ENCODE measurements at places on chromosomes 11 and 22.

DNA sequence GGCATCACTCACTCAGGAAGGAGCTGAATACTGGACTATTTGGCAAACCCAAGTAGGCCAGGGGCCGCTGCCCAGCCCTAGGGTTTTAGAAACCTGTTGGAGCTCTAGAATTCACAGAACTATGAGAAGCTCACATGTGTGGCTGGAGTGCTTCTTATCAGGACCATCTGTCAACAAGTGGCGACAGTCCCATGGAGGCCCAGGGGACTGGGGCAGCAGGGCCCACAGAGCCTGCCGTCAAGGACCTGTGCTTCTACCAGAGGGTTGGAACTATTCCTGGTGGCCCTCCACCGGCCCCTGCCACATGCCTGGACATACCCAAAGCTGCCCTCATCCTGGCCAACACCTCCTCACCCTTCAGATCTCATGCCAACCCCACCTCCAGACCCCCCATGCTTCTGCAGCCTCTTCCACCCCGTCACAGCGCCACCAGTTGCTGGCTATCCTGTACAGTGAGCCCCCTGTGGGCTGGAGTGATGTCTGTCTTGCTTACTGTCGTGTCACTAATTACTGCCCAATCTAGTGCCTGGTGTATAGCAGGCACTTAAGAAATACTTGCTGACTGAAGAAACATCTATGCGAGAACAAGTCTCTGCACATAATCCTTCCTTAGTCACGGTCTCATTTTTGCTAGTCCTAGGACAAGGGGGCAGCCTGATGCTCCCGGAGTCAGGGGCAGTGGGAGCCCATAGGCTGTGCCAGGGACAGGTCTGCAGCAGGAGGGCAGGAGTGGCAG lies 27.2 kb upstream of the RASL10A start:
- DNase-seq, result no peak

GRCh38 chr22:24007253-24008021 lies 2.2 kb upstream of the GSTT4 start:
- DNase-seq, result no peak

DNA sequence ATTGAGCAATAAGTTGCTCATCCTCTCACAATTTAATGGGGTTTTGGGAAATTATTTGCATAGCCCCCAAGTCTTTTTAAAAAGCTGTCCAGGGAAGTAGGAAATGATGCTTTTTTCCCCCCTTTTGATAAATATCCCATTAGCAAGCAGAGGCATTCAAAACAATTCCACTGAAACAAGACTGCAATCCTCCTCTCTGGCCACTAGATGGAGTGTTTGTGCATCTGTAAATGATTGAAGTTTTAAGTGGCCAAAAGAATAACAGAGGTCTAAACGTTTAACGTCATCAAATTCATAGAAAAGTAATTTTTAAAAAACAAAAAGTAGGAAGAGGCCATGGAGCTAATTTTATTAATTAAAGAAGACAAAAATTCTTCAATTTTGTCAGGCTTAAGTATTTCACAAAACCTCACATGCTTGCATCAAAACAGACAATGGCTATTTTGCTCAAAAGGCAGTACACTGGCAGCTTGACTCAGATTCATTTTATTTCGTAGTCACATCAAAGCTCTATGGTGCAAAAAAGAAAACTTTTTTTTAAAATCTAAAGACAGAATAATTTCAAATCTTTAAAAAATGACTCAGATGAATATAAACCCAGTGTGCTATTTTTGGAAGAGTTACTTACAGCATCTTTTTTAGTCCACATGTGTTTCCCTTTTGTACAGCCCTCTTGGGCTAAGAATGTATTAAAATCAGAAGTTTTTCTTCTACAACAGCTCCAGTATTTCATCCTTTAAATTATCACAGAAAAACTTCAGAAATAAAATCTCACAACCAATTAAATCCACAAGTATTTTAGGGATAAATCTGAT lies 17.8 kb downstream of the CHORDC1 start:
- DNase-seq, result no peak

DNA sequence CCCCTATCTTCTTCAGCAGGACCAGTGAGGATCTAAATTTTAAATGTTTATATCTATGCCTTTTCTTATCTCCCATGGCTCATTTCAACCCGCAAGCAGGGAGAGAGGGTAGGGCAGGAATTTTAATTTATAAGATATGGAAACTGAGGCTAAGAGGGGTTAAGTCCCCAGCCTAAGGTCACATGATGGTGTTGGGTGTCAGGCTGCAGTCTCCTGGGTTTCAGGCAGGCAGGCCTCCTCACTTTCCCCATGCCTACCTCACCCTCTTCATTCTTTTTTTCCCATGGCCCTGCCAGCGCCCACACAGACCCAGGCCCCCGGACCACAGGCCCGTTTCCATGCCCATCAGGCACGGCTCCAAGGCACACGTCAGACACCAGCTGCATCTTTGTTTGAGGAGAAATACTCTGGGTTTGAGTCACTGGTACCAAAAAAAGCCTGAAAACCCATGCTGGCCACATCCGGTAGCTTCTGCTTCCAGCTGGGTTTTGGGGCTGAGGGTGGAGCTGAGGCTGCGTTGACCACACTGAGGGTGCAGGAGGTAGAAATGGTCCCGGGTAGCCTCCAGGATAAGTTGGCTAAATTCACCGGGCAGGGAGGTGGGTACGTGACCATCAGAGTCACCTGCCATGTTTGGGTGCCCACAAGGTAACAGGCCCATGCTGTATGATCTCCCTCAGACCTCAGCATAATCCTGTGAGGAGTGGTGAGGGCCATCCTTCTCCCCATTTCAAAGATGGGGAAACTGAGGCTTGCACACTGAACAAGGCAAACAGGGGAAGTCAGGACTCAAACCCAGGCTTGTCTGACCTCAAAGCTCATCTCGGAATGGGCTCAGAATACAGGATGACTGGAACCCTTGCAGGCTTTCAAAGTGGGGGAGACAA lies 7.5 kb downstream of the CRYBB1 start:
- DNase-seq, result no peak

DNA sequence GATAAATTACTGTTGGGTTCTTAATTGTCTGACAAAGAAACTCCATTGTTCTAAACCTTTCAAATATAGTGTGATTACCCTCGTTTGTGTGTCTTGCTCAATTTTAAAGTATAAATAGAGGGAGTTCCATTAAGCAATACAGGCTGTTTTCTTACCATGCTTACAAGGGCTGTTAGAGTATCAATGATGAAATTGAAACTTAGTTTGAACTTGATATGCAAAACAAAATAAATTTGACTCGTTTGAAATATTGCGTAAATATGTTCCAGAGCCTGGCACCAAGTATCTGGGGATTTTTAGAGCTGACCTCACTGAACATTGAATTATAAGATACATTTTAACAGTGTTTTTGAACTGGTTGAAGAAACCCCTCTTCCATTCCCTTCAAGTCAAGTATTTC lies 31.7 kb downstream of the TEAD1 start:
- no peak for DNase-seq

DNA sequence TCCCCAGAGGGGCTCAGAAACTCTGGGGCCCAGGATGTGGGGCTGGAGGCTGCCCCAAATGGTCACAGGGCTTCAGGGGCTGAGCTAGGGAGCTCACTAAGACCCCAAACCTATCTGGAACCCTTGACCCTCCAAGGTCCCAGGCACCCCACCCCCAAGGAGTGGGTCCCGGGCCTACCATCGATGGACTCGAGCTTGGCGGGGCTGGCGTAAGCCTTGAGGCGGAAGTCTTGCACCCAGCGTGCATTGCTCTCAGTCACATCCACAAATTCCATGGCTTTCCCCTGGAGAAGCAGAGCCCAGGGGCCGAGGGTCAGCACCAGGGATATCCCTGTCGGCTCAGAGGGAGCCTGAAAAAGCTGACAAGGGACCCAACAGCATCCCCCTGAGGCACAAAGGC lies 3.5 kb downstream of the GATD1 start:
- DNase-seq, result no peak

DNA sequence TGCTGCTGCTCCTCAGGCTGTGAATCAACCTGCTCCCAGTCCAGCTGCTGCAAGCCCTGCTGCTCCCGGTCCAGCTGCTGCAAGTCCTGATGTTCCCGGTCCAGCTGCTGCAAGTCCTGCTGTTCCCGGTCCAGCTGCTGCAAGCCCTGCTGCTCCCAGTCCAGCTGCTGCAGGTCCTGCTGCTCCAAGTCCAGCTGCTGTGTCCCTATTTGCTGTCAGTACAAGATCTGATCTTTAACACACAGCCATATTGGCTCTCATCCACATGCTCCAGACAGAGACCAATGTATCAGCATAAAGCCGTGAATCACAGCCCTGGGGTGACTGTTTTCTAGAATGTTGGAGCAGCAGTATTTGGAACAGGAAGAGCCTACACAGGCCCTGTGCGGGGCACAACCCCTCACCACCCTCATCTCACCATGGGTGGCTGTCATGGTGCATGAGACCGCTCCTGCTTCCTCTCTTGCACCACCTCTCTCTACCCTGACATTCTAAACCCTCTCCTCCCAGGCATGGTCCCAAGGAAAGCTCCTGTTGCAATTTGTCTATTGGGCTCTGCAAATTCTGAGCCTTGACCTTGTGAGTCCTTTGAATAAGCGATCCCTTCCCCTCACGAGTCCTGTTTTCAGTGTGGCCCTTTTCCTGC lies 3.5 kb downstream of the KRTAP5-10 start:
- DNase-seq, result no peak

DNA sequence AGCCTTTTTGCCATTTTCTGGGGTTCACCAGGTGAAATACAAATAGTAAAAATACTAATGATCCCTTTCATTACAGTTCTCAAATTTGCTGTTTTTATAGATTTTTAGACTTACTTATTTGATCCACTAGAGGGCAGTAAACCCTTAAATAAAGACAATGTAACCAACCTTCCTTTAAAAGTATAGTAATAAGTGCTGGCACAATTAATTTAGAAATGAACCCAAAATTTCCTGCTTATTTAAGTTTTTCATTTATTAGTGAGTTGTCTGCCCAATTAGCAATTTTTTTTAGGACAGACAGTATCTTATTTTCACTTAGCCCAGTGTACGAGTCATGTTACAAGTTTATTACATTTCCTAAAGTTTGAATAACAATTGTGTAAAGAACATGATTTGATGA lies 4.7 kb downstream of the DDIAS start:
- DNase-seq, result no peak

- no peak for DNase-seq
Observed at GRCh38 chr11:22800482-22800881, 29.1 kb downstream of the SVIP start.

GRCh38 chr11:24543771-24544170 lies 46.9 kb downstream of the LUZP2 start:
- DNase-seq, result no peak

GRCh38 chr11:43508511-43508918 lies 149.8 kb downstream of the TTC17 start:
- no peak for DNase-seq

DNA sequence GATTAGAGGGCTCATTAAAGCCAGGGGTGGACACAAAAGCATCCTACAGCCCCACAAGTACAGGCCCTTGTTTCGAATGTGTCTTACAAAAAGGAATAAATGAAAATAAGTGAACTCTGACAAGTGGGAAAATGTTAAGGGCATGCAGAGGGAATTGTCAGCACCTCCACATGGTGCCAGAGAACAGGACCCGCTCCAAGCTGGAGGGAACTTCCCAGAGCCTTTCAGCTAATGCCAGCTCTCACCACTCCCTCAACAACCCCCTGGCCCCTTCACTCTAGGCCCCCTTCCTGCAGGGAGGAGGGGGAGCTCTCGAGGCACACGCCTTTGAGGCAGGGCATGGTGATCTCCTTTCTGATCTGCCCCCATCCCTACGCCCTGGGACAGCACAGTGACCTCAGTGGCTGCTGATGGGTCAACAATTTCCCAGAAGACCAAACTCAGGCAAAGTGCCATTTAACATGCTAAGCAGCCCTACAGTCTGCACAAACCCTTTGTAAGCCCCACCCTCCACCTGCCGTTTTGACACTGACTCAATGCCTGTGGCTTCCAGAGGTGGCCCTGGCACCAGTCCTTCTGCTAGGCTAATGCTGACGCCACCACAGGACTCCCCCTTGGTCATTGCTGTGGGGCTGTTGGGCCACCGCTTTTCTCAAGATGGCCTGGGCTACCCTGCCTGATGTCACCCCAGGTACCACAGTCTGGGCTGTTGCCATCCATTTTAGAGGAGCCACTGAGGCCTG lies 12.5 kb upstream of the CHST1 start:
- no peak for DNase-seq

GRCh38 chr11:28463826-28464225 lies 355.6 kb downstream of the METTL15 start:
- DNase-seq, result no peak

DNA sequence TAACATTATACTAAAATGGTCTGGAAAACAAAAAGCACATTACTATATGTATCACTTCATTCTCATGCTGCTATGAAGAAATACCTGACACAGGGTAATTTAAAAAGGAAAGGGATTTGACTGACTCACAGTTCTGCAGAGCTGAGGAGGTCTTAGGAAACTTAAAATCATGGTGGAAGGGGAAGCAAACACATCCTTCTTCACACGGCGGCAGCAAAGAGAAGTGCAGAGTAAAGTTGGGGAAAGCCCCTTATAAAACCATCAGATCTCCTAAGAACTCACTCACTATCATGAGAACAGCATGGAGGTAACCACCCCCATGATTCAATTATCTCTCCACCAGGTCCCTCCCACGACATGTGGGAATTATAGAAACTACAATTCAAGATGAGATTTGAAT lies 60.0 kb downstream of the FAM181B start:
- DNase-seq, result no peak

- no peak for DNase-seq
Observed at GRCh38 chr22:21038405-21038804, 6.0 kb upstream of the SLC7A4 start.

DNA sequence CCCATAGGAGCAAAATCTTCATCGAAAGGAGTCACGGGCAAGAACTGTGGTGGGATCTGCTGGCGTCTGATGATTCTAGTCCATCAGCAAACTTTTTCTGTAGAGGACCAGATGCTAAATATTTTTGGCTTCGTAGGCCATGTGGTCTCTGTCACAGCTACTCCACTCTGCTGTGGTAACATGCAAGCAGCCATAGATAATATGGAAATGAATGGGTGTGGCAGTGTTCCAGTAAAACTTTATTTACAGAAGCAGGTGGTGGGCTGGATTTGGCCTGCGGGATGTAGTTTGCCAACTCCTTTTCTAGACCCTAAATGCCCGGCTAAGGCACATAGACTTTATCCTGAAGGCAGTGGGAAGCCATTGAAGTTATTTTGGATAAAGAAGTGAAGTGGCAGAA lies 32.9 kb downstream of the BMAL1 start:
- DNase-seq, result no peak

- no peak for DNase-seq
Observed at GRCh38 chr11:30960387-30960992, 374.3 kb upstream of the MPPED2 start.

GRCh38 chr22:48744283-48744641 lies 1083.4 kb downstream of the BRD1 start:
- DNase-seq, result no peak

DNA sequence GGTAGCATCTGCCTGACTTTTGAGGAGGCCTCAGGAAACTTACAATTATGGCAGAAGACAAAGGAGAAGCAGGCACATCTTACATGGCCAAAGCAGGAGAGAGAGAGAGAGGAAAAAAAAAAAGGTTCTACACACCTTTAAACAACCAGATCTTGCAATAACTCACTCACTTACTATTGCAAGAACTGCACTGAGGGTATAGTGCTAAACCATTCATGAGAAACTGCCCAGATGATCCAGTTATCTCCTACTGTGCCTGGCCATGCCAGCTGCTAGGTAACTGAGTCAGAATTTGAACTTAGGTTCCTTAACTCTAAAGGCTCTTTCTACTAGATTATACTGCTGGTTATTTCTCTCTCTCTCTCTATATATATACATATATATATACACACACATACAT lies 7.3 kb downstream of the HORMAD2 start:
- no peak for DNase-seq

All from activated naive CD4-positive, alpha-beta T cell (primary cell).